CD4-positive, alpha-beta memory T cell (primary cell): ENCODE measurements at places on chromosomes 1 and 21. TPM values are rescaled to one million over a fixed set of nuclear protein-coding genes. Genes with fewer than 3 reads are reported as not detected.

The CYP2J2 gene
- polyA plus RNA-seq = 0.59 TPM

The KCNJ10 gene
- 0.08 TPM for polyA plus RNA-seq

The CA14 gene
- polyA plus RNA-seq = 0.40 TPM

The MFSD2A gene
- 0.70 TPM for polyA plus RNA-seq

The FAM131C gene
- not detected for polyA plus RNA-seq

The TRIM62 gene
- 7.6 TPM for polyA plus RNA-seq

The SLC45A1 gene
- polyA plus RNA-seq = 0.33 TPM

The GJA4 gene
- not detected for polyA plus RNA-seq

The RCSD1 gene
- polyA plus RNA-seq = 173 TPM

The TRPM2 gene
- polyA plus RNA-seq = 0.37 TPM

The POU3F1 gene
- polyA plus RNA-seq = 0.08 TPM

The PLEKHN1 gene
- not detected for polyA plus RNA-seq

The TNFRSF1B gene
- 150 TPM for polyA plus RNA-seq

The ATP1A4 gene
- polyA plus RNA-seq = not detected

The C4BPB gene
- polyA plus RNA-seq = not detected

The C1orf216 gene
- 13.8 TPM for polyA plus RNA-seq

The CFAP57 gene
- polyA plus RNA-seq = not detected

The SIM2 gene
- 0.07 TPM for polyA plus RNA-seq

The GPA33 gene
- 24.2 TPM for polyA plus RNA-seq

The SMCP gene
- polyA plus RNA-seq = not detected

The OR2AK2 gene
- polyA plus RNA-seq = not detected

The NUDC gene
- 83.6 TPM for polyA plus RNA-seq

The CENPF gene
- polyA plus RNA-seq = 0.02 TPM

The PGBD5 gene
- polyA plus RNA-seq = not detected

The LDLRAD1 gene
- polyA plus RNA-seq = not detected

The S100A12 gene
- polyA plus RNA-seq = not detected

The VHLL gene
- polyA plus RNA-seq = not detected

The LRRC7 gene
- polyA plus RNA-seq = not detected

The VWA5B1 gene
- polyA plus RNA-seq = not detected

The EFCAB7 gene
- 4.3 TPM for polyA plus RNA-seq

The CACNA1S gene
- not detected for polyA plus RNA-seq

The AGRN gene
- not detected for polyA plus RNA-seq

The CFAP141 gene
- polyA plus RNA-seq = not detected

The SELL gene
- 876 TPM for polyA plus RNA-seq

The UTS2 gene
- 1.1 TPM for polyA plus RNA-seq

The CSF3R gene
- polyA plus RNA-seq = not detected

The PRKCZ gene
- 13.5 TPM for polyA plus RNA-seq

The FOXD3 gene
- polyA plus RNA-seq = not detected

The TFF2 gene
- polyA plus RNA-seq = not detected

The ESRRG gene
- polyA plus RNA-seq = not detected

The SYPL2 gene
- polyA plus RNA-seq = not detected

The PIK3R3 gene
- 0.32 TPM for polyA plus RNA-seq

The FCRLA gene
- polyA plus RNA-seq = 0.23 TPM

The HRNR gene
- polyA plus RNA-seq = not detected

The SH3BGR gene
- polyA plus RNA-seq = 1.4 TPM

The TMCC2 gene
- 0.62 TPM for polyA plus RNA-seq

The MEX3A gene
- polyA plus RNA-seq = not detected

The GSTM3 gene
- polyA plus RNA-seq = 44.3 TPM

The ZNF670 gene
- polyA plus RNA-seq = 2.1 TPM
